ENCODE measurements at places on chromosomes 16 and 17.

- DNase-seq: no peak
Observed at GRCh38 chr17:8285270-8286181, 2.9 kb upstream of the RANGRF start.

- no peak for DNase-seq
Observed at GRCh38 chr17:77555121-77555591, 403.3 kb upstream of the TNRC6C start.

GRCh38 chr17:5331506-5331905 lies 49.4 kb downstream of the RABEP1 start:
- no peak for DNase-seq

DNA sequence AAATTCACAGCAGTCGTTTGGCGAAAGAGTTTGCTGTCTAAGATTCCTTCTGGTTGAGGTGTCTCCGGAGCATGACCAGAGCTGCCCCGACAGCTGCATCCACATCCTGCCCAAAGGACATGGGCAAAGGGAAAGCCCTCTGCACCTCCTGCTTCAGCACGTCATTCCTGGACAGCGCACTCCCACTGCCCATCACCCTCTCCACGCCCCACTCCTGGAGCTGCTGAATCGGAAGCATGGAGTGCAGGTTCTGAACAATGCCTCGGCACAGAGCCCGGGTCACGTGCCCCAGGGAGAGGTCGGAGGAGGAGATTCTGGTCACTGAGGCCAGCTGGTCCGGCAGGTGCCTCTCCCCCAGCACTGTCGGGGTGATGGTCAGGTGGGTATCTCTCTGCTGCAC lies 1.3 kb upstream of the TRPV1 start:
- DNase-seq: no peak

GRCh38 chr17:17508646-17509591 lies 12.7 kb upstream of the RASD1 start:
- DNase-seq: peak; percentile 69
